ENCODE measurements at places on chromosomes 2 and 18.

GRCh38 chr2:223727562-223727961 lies 109.8 kb downstream of the AP1S3 start:
- DNase-seq, result peak; percentile 18

DNA sequence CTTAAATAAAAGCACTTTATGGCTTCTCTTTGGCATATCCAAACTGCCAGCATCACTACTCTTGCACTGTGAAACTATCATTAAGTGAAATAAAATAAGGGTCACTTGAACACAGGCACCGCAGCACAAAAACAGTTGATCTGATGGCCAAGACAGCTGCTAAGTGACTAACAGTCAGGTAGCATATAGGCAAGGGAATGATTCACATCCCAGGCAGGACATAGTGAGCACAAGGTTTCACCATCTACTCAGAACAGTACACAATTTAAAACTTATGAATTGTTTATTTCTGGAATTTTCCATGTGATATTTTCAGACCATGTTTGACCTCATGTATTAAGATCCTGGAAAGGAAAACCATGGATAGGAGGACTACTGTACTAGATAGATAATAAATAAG lies 214.2 kb downstream of the MREG start:
- no peak for DNase-seq

GRCh38 chr18:76708722-76709353 lies 113.5 kb upstream of the ZNF236 start:
- DNase-seq, result no peak

DNA sequence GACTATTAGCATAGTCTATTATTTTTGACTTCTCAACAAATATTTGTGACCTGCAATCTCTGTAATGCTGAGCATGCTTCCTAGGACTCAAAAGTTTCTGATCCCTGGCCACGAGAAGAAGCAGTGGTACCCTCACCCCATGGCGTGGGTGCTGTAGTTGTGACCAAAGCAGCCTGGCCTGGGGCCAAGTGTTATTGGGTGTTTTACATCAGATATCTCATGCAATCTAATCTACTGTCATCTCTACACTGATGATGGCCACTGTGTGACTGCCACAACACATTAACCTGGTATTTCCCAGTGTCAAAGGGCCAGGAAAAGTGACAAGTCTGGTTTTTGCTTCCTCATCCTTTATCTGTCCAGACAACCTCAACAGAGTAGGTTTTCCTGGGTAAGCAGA lies 80.8 kb upstream of the WIPF1 start:
- DNase-seq, result no peak

GRCh38 chr2:240603846-240604245 lies 17.3 kb downstream of the CAPN10 start:
- no peak for DNase-seq

- DNase-seq, result no peak
Observed at GRCh38 chr2:214377286-214377624, 33.6 kb upstream of the VWC2L start.

GRCh38 chr2:19360266-19360965 lies 2.0 kb upstream of the OSR1 start:
- DNase-seq, result no peak

GRCh38 chr18:45034179-45034578 lies 353.5 kb downstream of the SETBP1 start:
- DNase-seq, result no peak

GRCh38 chr2:127105656-127106456 lies 1.1 kb downstream of the BIN1 start:
- no peak for DNase-seq

GRCh38 chr18:48996901-48997463 lies 46.2 kb upstream of the SMAD7 start:
- DNase-seq, result no peak

DNA sequence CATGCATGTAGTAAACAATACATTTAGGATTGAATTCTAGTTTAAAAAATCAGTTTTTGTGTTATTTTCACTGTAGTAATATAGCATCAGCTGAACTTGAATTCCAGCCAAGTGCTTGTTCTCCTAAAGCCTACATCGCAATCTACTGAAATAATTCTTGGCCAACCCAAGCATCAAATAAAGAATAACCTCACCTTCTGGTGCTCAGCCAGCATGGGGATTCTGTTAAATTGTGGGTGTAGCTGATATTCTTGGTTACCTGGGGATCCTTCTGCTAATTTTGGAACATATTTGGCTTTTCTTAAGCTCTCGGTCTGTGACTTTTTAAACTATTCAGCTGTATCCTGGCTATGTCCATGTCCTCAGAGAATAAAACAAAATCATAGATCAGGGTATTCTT lies 248.8 kb downstream of the NRXN1 start:
- DNase-seq, result no peak

GRCh38 chr2:25491003-25491696 lies 149.4 kb upstream of the DNMT3A start:
- no peak for DNase-seq

DNA sequence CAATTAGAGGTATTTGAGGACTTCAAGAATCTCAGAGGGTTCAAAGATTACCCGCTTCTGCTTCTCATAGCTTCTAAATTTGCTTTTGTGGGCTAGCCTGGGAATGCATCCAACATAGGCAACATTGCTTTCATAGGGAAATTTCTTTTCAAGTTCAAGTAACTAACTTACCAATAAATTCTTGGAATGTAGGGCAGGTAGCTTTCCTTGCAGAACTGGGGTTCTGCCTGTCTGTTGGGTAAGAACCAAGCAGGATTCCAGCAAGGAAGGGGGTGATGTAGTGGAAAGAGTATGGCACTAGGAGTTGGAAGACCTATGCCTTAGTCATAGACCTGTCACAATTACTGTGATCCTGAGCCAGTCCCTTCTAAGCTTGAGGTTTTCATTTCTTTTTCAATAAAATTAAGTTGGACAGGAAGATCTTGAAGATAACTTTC lies 164.1 kb downstream of the FHOD3 start:
- DNase-seq, result no peak

GRCh38 chr18:56562479-56562878 lies 75.9 kb downstream of the TXNL1 start:
- DNase-seq, result no peak

DNA sequence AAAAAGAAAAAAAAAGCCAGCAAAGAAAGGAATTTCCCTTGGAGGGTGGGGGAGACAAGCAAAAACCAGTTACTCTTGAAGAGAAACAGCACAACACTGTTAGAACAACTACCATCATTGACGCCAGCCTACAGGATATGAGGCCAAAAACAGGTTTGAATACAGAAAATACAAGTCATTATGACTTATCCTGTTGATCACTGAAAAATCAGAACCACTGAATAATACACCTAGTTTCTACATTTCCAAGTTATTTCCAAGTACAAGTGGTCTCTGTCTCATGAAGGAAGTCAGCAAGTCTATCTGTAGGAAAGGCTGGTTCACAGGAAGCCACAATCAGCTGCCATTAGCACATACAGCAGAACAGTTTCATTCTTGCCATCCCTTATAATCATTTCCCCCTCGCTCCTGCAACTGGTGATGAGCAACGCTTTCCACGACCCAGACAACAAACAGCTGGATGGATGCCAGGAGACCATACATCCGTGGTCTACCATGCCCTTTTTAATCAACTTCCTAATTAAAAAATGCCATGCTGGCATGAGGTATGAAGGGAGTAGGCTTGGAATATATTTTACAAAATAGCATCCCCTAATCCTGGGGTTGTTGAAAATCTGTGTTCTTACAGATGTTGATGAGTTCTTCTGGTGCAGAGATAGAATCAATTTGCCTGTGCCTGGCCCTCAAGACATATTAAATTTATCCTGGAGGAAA lies 10.4 kb downstream of the MYT1L start:
- DNase-seq, result no peak

GRCh38 chr2:7180638-7181370 lies 263.6 kb downstream of the RNF144A start:
- DNase-seq, result no peak

- no peak for DNase-seq
Observed at GRCh38 chr2:42123426-42123825, 45.7 kb upstream of the EML4 start.

- DNase-seq, result peak; percentile 6
Observed at GRCh38 chr2:202113571-202114142, 40.6 kb downstream of the KIAA2012 start.

DNA sequence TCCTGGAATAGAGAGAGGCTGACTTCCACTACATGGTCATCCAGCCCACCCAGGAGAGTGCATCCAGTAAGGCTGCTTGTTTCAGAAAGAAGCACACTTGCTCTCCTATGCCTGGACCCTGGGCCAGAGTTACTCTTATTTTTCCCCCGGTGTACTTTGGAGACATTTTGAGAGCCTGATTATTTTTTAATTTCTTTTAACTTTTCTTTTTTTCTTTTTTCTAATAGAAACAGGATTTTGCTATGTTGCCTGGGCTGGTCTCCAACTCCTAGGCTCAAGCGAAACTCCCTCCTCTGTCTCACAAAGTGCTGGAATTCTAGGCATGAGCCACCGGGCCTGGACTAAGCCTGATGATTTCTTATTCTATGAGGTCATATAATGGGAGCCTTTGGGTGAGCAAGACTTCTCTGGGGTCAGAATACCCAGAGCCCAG lies 62.2 kb downstream of the RPL37A start:
- no peak for DNase-seq

- DNase-seq, result no peak
Observed at GRCh38 chr2:156512451-156512850, 76.3 kb downstream of the GPD2 start.

- DNase-seq, result no peak
Observed at GRCh38 chr2:241074065-241074818, 27.8 kb downstream of the MTERF4 start.

- DNase-seq, result no peak
Observed at GRCh38 chr2:31168291-31168690, 30.1 kb upstream of the GALNT14 start.

DNA sequence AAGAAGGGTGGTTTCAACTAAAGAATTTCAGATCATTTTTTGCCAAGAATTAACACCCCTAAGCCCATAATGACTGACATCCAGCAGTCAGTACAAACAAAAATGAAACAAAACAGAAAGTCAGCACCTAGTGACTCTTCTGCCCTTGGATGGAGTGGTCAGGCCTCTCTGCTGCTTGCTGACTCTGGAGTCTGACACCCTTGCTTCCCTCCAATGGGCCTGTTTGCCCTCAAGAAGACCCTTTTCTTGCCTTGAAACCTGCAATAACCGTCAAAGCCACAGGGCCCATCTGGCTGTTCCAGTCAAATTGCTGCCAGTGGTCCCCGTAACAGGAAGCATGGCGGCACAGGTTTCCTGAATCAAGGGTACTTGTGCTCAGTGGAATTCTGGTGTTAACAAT lies 27.2 kb upstream of the CYTIP start:
- no peak for DNase-seq

DNA sequence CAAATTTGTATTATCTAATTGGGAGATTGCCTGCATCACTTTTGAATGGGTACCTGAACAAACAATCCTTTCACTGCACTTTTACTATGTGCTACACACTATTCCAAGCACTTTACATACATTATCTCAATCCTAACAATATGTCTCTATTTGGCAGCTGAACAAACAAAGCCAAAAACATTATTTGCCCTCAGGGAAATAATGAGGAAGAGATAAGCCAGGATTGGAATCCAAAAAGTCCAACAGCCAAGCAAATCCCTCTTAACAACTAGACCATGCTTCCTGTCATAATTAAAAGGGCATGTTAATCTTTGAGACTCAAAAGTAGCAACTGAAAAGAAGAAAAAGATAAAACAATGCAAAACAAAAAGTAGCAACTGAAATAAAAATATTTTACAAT lies 32.1 kb downstream of the RPRD1A start:
- DNase-seq, result peak; percentile 96

GRCh38 chr2:78145395-78145996 lies 623.3 kb upstream of the LRRTM4 start:
- DNase-seq, result no peak

DNA sequence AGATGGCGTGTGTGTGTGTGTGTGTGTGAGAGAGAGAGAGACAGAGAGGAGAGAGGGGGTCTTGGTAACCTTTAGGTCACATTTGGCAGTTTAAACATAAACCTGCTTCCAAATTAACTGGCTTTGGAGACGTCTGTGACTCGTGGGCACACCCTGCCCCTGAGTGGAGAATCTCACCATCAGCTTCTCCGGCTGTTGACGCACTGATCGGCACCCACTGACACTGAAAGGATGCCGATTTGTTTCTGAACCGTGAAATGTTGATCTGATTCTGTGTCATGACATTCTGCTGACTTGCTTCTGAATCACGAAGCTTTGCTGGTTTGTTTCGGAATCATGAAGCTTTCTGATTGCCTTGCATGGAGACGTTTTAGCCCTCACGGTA lies 114.7 kb downstream of the RTP5 start:
- no peak for DNase-seq

- no peak for DNase-seq
Observed at GRCh38 chr2:193240752-193241151, 1046.0 kb upstream of the TMEFF2 start.
